NCI-H2029 (cell line): ENCODE measurements at places on chromosomes 5 and 9.

GRCh38 chr9:131698618-131698985 is 41.3 kb downstream of the RAPGEF1 start:
- no peak for DNase-seq

- no peak for DNase-seq
These were observed 58.0 kb upstream of the CEMIP2 start for GRCh38 chr9:71826279-71826678.

- DNase-seq, result peak; percentile 18
These were observed 224.7 kb upstream of the GRAMD2B start for GRCh38 chr5:126198531-126198930.

DNA sequence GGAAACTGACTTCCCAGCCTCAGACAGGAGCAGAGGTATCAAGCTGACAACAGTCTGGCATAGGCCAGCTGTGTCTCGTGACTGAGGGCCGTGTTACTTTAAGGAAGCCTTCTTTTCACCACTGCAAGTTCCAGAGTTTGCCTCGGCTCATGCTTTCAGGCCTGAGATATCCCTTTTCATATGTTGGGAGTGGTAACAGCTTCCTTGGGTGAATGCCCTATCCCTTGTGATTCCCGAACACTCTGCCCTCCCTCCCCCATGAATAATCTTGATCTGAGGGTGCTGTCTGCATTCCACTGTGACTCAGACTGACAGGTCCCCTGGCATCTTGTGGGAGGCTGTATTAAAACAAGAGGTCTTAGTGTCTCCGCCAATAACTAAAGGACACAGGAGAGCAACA is 49.7 kb upstream of the ARL15 start:
- DNase-seq, result no peak

DNA sequence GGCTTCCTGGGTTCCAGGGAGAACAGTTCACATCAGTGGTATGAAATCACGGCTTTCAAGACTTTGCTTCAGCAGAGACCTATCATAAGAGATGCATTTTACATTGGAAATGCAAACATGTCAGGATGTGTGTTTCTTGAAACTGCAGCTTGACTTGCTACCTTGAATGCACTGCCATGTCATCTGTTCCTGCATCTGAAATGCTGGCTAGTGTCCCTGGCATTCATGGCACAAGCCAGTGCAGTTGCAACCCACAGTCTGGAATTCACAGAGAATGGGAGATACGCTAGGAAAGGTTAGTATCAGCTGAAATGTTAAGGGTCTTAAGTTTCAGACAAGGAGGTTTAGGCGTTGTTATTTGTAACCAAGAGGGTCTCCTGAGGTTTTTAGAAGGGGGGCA is 24.7 kb downstream of the NFIL3 start:
- DNase-seq, result no peak

DNA sequence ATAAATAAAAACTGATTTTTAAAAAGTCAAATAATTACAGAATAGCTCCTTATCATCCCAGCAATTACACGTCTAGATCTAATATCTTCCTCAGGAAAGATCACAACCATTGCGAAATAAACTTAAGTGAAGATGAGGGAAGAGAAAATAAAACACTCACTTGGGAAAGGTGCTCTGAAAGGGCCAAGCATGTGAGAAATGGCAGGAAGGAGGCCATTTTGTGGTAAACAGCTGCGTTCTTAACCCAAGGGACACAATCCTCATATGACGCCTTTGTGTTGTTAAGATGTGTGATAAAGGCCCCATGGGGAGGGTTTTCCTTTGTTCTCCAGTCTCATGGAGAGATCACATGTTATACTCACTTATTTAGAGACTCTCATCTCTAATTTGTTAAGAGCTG is 32.5 kb downstream of the JAKMIP2 start:
- DNase-seq, result no peak

GRCh38 chr5:95177456-95177855 is 107.4 kb downstream of the MCTP1 start:
- no peak for DNase-seq

- no peak for DNase-seq
These were observed 105.2 kb downstream of the WNK2 start for GRCh38 chr9:93288891-93289883.

DNA sequence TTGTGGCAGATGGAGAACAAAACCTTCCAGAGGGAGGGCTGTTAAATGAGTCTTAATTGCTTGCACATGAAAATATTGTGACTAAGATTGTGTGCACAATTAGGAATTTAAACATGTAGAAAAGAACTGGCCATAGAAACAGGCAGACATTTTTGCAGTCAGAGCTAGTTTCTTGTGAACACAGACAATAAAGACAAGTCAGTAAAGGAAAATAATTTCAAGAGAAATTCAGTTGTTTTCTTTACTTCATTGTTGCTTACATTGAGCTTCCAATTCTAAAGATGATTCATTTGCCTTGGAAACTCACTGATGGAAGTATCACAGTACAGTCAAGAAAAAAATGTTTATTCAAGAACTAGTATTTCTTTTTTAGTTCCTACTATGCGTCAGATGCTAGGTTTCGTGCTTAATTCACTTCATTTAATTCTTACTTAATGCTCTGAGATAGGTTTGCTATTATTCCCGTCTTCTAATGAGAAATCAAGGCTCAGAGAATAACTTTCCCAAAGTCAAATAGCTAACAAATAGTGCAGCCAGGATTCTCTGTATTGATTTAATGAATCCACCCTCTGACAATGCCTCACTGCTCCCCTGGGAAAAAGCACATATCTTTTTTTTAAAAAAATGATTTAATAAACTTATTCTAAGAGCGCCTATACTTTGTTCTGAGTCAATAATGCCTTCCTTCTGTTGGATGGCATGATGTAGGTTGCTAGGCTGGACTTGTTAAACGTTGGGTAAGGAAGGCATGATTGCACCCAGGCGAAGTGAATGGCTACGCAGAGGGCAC is 581.4 kb downstream of the RAB3C start:
- DNase-seq, result no peak

- DNase-seq, result no peak
These were observed 219.0 kb downstream of the ZNF608 start for GRCh38 chr5:124527220-124527991.

- DNase-seq, result no peak
These were observed 332.4 kb downstream of the MSX2 start for GRCh38 chr5:175056831-175057230.

DNA sequence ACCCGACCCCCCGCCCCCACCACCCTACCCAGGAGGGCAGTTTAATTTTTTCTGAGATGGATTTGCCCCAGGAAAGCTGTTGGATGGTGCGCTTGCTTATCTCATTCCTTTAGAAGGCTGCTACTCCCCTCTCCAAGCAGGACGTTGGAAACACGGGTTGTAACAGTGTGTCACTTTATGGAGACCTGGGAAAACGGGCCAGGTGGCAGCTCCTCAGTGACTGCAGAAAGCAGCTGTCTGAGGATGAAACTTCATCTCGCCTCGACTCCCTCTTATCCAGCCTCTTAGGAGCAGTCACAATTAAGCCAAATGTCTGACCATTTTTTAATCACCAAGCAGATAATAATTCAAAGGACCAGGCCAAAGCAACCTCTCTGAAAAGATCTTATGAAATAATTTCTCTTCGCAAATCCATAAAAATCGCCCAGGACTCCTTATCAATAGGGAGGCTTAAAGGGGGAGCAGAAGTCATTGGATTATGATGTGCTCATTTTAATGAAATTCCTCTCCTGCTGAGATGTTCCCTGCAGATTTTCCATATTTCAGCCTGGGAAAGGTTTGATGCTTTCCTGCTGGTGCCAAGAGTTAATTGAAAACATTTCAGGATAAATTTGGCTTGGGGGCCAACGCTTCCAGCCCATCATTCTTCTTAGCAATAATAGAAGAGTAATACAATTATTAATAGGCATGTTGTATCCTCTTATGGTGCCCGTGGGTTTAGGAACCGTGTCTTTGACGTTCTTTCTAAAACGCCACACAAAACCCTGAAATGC is 26.0 kb downstream of the GAS1 start:
- no peak for DNase-seq

- DNase-seq, result no peak
These were observed 906 bp downstream of the SLC25A51 start for GRCh38 chr9:37902796-37903646.

DNA sequence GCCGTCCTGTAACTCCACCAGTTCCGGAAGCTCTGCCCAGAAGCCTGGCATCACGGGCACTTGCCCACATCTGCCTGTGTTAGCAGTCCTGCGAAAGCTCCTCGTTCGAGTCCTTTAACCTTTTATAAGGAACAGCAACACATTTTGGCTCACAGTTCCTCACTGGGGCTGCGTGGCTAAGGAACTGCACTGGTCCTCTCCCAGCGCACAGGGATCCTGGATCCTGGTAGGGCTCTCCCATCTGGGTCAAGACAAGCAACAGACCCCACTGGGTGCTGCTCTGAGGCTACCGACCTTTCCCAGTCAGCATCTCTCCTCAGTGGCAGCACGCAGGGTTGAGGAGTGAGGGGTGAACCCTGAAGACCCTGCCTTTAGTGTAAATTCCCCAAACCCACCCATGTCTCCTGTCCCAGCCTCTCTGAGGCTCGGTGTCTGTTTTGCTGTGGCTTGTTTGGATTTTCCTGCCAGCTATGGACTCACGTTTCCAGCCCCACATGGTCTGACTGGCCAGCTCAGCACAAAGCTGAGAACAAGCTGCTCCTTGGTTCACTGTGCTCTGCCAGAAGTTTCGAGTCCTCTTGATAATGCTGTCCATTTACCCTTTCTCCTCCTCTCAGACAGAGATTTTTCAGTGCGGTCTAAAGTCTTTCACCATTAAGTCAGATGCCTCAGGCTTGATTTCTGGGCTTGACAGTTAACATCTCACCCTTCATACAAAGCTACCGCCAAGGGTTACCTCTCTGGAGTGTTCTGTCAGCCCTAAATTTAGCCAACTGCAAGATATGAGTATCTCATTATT is 80.0 kb downstream of the AK8 start:
- DNase-seq, result no peak

- no peak for DNase-seq
These were observed at the start of gene IRX1 for GRCh38 chr5:3595006-3595961. Gene IRX1, plus strand, starts transcription at chr5:3595832. Its CDS starts 274 bp downstream, at chr5:3596106.

GRCh38 chr5:96176022-96176421 is 214.4 kb upstream of the ELL2 start:
- DNase-seq, result no peak

- DNase-seq, result no peak
These were observed 193.0 kb downstream of the ERCC6L2 start for GRCh38 chr9:96068511-96068910.

- no peak for DNase-seq
These were observed 514.8 kb downstream of the PSAT1 start for GRCh38 chr9:78811622-78812276.

- DNase-seq, result no peak
These were observed 62.4 kb downstream of the GALNT12 start for GRCh38 chr9:98869866-98870265.

DNA sequence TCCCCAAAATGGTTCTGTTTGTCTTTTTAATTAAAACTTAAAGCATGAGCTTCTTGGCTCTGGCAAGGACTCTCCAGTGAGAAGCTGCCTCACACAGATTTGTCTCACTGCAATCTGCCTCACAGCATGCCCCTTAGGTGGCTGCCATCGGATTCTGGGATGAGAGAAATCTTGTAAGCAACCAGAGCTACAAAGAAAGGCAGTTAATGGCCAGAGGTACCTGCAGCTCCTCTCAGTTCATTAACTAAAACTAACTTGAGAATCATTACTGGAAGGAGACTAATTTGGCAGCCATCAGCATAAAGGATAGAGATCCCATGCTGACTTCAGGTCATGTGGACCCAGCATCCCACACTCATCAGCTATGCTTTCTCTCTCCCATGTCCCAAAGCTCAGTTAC is 220.6 kb upstream of the DMAC1 start:
- DNase-seq, result no peak

- no peak for DNase-seq
These were observed 46.8 kb downstream of the PTTG1 start for GRCh38 chr5:160468363-160468975.

GRCh38 chr5:2750026-2750757 is 1.3 kb downstream of the IRX2 start:
- peak; percentile 57 for DNase-seq

- DNase-seq, result no peak
These were observed 1047.4 kb upstream of the C9orf72 start for GRCh38 chr9:28620661-28621060.

GRCh38 chr9:113397203-113397631 is 3.9 kb downstream of the ALAD start:
- no peak for DNase-seq

GRCh38 chr5:31329715-31330114 is 136.2 kb downstream of the CDH6 start:
- DNase-seq, result no peak

- no peak for DNase-seq
These were observed 121.7 kb upstream of the NR3C1 start for GRCh38 chr5:143525176-143525575.

GRCh38 chr5:38105231-38105570 is 153.2 kb upstream of the EGFLAM start:
- no peak for DNase-seq

DNA sequence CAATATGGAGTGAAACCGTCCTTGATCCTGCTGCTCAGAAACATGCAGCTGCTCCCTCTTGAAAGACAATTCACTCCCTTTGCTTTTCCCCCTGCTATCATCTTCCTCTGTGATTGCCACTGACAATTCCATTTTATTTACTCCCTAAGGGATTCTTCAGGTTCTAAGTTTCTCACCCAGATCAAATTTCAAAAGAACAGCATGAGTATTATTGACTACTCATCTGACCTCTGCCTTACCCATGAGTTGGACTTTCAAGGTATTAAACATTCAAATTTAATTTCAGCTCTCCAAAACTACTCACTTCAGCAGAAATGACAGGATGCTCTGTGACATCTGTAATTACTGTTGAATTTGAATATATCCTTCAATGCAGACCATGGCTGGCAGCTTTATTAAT is 236.5 kb upstream of the HAPLN1 start:
- no peak for DNase-seq

DNA sequence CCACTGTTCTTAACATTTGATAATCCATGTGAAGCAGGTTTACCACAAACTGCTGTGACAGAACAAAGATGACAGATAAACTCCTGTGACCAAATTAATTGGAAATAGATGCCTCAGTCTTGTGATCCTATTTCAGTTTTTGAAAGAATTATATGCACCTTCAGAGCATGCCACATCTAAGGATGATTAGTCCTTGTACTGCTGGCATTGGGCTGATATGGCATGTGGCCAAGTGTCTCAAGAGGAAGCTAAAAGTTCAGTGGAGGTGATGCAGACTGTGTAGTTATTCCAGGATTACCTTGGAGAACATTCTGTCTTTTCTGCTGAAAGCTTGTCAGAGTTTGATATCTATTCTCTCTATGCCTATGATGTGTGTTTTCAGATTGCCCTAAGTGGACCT is 314.4 kb upstream of the EFNA5 start:
- DNase-seq, result peak; percentile 5

DNA sequence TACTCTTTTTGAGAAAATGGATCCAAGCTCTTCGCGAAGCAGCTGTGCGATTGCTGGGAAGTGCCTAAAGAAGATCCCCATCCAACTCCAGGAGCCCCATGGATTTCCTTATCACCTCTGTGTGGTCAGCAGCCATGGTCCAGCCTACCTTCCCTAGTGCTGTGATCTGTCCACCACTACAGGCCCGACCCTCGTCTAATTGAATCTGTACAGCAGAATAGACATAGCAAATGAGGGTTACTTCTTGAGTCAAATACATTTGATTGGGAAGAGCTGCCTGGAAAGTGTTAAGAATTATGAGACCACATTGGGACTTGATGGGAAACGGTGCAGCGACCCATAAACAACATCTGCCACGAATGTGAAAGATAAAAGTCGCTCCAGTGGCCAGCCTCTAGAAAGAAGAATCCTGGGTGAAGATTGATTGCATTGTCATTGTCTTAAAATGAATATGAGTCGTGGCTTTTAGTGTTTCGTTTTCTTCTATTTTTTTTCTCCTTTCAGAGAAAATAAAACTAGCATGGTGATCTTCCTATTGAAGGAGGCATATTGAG is 118.4 kb downstream of the PAM start:
- no peak for DNase-seq
